COR-L47 (cell line): ENCODE measurements at places on chromosomes 3 and 15.

GRCh38 chr3:73509066-73509465, 115.7 kb downstream of the PDZRN3 start:
- no peak for DNase-seq

DNA sequence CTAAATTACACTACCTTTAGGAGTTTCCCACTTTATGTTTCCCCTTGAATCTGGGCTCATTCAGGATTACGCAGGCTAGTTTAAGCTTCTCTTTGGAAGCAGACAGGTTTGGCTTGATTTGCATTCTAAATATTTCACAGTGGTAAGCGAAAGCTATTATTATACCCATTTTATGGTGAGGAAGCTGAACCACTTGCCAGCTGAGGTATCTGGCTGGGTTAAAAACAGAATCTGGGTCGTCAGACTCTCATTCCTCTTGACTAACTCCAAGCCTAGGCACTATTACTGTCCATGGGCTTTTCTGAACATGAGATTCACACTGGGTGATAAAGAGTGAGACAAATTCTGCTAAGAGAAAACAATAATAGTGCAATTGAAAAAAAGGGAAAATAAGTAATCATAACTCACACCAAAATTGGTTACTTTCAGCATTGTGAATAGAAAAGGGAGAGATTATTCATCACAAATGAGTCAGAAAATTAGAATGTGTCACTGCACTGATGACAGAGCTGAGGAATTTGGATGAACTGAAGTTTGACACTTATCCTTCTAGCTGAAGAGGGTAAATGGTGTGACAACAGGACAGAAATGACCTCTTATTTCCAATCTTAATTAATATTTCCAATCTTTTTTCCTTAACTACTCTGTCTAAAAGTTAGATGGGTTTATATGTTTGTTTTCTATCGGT, 211.3 kb downstream of the TIGIT start:
- DNase-seq, result no peak

DNA sequence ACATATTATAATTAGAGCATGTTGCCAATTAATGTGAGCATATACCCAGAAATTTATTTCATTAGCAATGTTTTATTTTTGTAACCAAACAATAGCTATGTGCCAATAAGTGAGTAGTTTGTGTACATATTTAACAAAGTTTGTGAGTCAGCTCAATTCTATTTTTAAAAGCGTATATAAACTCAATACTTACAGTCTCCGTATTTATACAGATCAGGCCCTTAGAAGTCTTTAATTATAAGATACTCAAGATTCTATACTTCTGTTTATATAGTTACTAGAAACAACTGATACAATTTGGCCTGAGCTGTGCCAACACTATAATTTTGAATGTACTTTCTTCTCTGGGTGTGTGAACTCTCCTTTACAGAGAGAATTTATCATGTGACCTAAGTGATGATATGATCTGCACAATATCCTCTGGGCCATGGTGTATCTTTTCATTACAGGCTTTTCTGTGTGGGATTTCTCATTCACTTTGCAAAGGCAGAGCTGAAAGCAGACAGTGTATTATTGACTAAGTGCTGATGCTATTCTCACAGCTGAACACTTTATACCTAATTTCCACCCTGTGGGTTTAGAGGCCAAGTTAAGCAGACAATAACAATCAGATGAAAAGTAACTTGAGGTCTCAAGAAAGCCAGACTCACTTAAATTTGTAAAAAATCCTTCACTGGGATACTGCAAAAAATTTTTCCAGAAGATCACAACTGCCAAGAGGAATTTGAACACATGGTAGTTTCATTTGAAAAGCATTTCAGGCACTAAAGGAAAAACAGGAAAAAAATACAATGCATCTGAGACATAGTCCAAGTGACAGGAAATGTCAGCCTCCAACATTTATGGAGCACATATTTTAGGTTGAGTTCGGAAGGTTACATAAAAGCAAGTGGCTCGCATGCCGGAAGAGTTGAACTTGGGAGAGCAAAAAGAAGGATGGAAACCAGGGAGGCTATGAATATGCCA, 277.9 kb upstream of the SEMA6D start:
- no peak for DNase-seq

DNA sequence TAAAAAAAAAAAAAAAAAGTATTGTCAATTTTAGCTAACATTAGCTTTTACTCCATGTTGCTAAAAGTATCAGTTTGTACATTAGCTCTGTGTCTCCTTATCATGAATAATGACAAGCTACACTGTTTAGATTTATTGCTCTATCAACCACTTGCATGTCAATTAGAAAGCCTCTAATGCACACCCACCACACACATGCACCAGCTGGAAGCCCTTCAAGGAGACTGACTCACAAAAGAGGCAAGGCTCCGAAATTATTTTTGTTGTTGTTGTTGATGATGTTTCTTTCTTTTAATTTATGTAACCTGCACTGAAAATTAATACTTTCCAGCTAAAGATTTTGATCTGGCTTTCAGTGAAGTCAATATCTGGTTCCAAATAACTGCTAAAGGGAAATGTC, 71.5 kb downstream of the ETFA start:
- no peak for DNase-seq
